ENCODE measurements at places on chromosomes 5 and 9.

- H3K27ac ChIP-seq, result no peak overlapping the region
- no peak overlapping the region for H3K4me3 ChIP-seq
- H3K36me3 ChIP-seq, result no peaks in the 10 kb centered on the region
- peaks cover 5% of the 10 kb centered on the region for H3K27me3 ChIP-seq
- peaks cover 16% of the 10 kb centered on the region for H3K4me1 ChIP-seq
Observed at GRCh38 chr9:15308511-15308910, 1.5 kb upstream of the TTC39B start.

DNA sequence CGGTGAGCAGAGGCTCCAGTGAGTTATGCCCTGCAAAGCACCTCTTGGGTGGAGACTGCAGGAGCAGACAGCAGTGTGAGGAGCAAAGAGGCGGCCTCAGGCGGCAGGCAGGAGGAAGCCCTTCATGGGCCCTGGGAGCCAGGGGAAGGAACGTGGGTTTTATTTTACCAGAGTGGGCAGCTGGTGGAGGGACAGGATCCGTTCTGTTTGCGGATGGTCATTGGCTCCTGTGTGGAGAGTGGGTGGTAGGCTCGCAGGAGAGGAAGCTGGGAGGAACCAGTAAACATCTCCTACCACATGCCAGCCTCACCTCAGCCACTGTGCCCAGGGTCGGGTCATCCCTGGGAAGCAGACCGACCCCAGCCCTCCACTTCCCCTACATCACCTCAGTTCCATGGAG is 24.4 kb downstream of the HNRNPH1 start:
- H3K36me3 ChIP-seq, result peaks cover 27% of the 10 kb centered on the region
- H3K4me1 ChIP-seq, result no peaks in the 10 kb centered on the region
- no peak overlapping the region for H3K27ac ChIP-seq
- H3K4me3 ChIP-seq, result no peak overlapping the region

DNA sequence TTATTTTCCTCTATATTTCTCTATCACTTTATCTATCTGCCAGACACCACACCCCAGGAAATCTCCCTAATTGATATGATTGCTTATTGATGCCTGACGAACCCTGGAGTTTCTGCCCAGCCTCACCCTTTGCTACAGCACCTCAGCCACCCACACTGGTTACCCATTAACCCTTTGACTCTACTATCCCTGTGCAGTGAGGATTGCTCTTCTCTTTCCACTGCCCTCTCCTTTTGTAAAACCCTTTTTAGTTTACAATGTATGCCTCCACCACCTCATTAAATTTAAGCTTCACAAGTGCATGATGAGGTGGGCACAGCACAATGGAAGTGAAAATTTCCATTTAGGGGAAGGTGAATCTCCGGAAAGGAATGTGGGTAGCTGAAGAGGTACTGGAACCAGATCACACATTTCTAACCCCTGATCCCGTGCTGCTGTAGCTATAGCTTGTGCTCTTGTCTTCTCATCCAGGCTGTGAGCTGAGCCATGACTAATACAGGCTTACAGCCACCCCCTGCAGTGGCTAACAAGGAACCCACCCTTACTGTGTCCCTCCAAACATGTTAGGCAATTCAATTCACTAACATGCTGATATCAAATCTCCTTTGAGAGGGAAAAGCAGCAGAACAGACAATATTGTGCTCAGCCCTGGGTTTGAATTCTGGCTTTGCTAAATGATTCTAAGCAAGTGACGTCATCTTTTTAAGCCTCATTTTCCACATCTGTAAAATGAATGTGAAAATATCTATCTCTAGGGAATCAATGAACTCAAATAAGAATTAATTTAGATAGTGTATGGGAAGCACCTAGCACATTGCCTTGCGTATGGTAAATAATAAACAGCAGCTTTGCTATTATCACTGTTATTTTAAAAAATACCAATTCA is 186.9 kb upstream of the TRIM32 start:
- H3K4me1 ChIP-seq, result peaks cover 4% of the 10 kb centered on the region
- H3K36me3 ChIP-seq, result no peaks in the 10 kb centered on the region
- no peak overlapping the region for H3K4me3 ChIP-seq
- peaks cover 8% of the 10 kb centered on the region for H3K27me3 ChIP-seq
- DNase-seq, result no peak

GRCh38 chr5:52725808-52726207 is 61.9 kb upstream of the ITGA1 start:
- no peak for DNase-seq
- peaks cover 2% of the 10 kb centered on the region for H3K4me1 ChIP-seq
- no peak overlapping the region for H3K4me3 ChIP-seq
- no peaks in the 10 kb centered on the region for H3K27me3 ChIP-seq

GRCh38 chr5:138579517-138579863 is 4.3 kb upstream of the HSPA9 start:
- H3K27ac ChIP-seq, result no peak overlapping the region
- no peak for DNase-seq
- H3K27me3 ChIP-seq, result no peaks in the 10 kb centered on the region
- peaks cover 3% of the 10 kb centered on the region for H3K36me3 ChIP-seq
- H3K4me3 ChIP-seq, result no peak overlapping the region

DNA sequence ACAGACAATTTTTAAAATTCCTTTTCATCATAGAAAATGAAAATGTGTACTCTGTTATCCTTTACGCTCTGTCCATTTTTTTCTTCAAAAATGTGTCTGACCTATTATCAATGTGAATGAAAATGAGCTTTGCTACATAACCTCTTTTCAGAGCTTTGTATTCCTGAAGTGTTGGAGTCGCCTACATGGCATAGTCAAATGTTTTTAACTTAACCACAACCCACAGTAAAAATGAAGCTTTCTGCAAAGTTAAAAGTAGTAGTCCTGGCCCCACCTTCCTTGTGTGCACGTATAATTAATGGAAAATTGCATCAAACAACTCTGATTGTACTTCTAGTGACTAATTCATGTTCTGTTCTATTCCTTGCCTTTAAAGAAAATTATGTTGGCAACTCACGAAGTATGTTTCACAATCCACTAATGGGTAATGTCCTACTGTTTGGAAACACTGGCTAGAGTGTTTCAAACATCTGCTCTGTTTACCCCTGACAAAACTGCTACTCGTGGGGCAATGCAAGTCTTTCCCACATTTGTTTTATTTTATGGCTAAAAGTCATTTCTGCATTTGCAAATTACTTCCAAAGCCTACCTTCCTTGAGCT is 18.6 kb upstream of the PSAT1 start:
- H3K4me1 ChIP-seq, result peaks cover 14% of the 10 kb centered on the region
- no peak for DNase-seq
- no peaks in the 10 kb centered on the region for H3K27me3 ChIP-seq

- no peak overlapping the region for H3K27ac ChIP-seq
- DNase-seq, result no peak
- H3K27me3 ChIP-seq, result no peaks in the 10 kb centered on the region
- H3K36me3 ChIP-seq, result no peaks in the 10 kb centered on the region
Observed at GRCh38 chr9:80320916-80321315, 749.2 kb downstream of the TLE4 start.

GRCh38 chr9:112316258-112316943 is 17.0 kb downstream of the PTBP3 start:
- peak overlapping the region; percentile 61 for H3K27ac ChIP-seq
- peaks cover 9% of the 10 kb centered on the region for H3K36me3 ChIP-seq
- no peaks in the 10 kb centered on the region for H3K27me3 ChIP-seq
- DNase-seq, result no peak

DNA sequence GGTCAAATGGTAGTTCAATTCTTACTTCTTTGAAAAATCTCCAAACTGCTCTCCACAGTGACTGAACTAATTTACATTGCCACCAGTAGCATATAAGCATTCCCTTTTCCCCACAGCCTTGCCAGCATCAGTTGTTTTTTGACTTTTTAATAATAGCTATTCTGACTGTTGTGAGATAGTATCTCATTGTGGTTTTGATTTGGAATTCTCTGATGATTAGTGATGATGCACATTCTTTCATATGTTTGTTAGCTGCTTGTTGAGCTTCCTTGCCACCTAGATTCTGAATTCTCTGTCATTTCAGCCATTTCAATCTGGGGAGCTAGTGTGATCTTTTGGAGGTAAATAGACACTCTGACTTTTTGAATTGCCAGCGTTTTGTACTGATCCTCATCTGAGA is 24.0 kb downstream of the CDK20 start:
- no peaks in the 10 kb centered on the region for H3K27me3 ChIP-seq
- H3K27ac ChIP-seq, result no peak overlapping the region
- H3K4me1 ChIP-seq, result no peaks in the 10 kb centered on the region

DNA sequence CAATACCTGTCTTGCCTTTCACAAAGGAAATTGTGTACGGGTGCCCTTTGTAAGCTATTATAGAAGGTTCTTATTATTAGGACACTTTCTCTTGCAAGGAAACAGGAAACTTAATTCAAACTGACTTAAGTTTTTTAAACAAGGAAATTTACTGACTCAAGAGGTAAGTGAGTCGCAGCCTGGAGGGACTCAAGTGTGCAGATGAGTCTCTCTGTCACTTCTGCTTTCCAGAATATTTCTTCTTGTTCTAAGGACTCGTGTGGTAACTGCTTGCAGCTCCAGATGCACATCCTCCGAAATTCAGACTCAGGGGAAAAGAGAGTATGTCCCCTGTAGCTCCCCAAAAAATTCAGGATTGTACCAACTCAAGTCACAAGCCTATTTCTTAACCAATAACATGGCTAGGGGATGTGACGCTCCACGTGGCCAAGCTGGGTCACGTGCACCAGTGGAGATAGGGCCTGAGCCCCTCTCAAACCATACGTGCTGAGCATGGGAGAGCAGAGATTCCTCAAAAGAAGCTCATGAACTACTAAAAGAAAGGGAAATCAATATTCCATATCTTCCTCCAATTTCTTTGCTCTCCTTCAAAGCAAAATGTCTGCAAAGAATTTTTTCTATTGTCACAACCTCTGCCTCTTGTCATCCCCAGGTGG is 49.2 kb upstream of the ERCC6L2 start:
- no peaks in the 10 kb centered on the region for H3K27me3 ChIP-seq
- no peak overlapping the region for H3K4me3 ChIP-seq
- H3K36me3 ChIP-seq, result no peaks in the 10 kb centered on the region

- no peak overlapping the region for H3K4me3 ChIP-seq
- H3K36me3 ChIP-seq, result peaks cover 24% of the 10 kb centered on the region
- H3K4me1 ChIP-seq, result peaks cover 33% of the 10 kb centered on the region
Observed at GRCh38 chr5:149544028-149544420, 7.2 kb downstream of the CSNK1A1 start.

- no peak for DNase-seq
- H3K4me3 ChIP-seq, result no peak overlapping the region
- peaks cover 24% of the 10 kb centered on the region for H3K4me1 ChIP-seq
- H3K27me3 ChIP-seq, result no peaks in the 10 kb centered on the region
- H3K27ac ChIP-seq, result no peak overlapping the region
Observed at GRCh38 chr5:34750206-34750605, 88.8 kb upstream of the TTC23L start.

DNA sequence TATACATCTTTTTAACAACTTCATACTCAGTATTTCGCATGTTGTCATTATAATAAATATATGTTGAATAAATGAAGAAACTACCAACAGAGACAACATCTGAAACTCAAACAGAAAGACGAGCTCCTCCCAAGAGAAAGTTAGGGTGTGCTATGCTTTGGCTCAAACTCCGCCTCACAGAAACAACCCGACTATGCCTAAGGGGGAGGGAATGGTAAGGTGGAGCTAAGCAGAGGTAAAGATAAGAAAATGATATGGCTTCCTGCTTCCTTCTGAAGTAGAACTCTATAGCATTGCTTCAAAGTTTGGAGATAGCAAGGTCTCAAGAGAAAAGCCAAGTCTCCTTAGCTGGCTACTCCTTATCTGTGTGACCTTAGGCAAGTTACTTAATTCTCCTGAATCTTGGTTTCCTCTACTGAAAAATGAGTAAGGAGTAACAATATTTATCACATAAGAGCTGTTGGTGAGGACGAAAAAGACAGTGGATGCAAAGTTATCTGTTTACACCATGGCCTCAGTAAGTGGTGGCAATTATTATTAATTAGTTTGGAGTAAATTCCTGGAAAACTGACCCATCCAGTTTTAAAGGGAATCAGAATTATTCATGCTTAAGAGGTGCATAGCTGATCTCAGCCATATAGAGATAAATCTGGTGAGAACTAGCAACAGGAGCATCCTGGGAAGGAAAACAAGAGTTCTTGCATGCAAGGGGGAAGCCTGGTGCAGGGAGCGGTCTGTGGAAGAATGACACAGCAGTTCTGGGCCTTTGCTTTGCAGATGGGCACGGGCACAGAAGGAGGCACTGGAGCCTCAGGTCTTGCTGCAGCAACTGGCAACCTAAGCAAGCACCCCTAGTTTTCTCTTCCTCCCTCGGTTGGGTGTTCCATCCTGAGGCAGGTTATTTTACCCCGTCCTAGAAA is 73.3 kb downstream of the GLIS3 start:
- peaks cover 4% of the 10 kb centered on the region for H3K36me3 ChIP-seq
- H3K4me1 ChIP-seq, result peaks cover 60% of the 10 kb centered on the region
- peak overlapping the region; percentile 17 for H3K27ac ChIP-seq
- no peak overlapping the region for H3K4me3 ChIP-seq
- no peak for DNase-seq

GRCh38 chr5:76365561-76365960 is 37.5 kb upstream of the IQGAP2 start:
- H3K27ac ChIP-seq, result no peak overlapping the region
- H3K27me3 ChIP-seq, result peaks cover 11% of the 10 kb centered on the region
- no peak overlapping the region for H3K4me3 ChIP-seq
- no peak for DNase-seq

GRCh38 chr5:54063817-54064216 is 246.6 kb downstream of the ARL15 start:
- peaks cover 3% of the 10 kb centered on the region for H3K36me3 ChIP-seq
- no peaks in the 10 kb centered on the region for H3K4me1 ChIP-seq
- H3K27ac ChIP-seq, result no peak overlapping the region
- H3K27me3 ChIP-seq, result no peaks in the 10 kb centered on the region

DNA sequence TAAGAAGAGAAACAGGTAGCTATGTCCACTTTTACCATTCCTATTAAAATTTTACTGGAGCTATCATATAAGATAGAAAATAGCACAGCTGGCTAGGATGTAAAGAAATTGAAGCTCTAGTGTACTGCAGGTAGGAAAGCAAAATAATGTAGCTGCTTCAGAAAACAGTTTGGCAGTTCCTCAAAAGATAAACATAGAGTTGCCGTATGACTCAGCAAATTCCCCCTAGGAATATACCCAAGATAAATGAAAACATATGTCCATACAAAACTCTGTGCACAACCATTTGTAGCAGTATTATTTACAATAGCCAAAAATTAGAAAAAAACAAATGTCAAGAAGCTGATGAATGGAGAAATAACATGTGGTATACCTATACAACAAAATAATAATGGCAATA is 64.6 kb upstream of the SHISAL2B start:
- no peaks in the 10 kb centered on the region for H3K27me3 ChIP-seq
- no peaks in the 10 kb centered on the region for H3K36me3 ChIP-seq
- H3K27ac ChIP-seq, result no peak overlapping the region
- no peaks in the 10 kb centered on the region for H3K4me1 ChIP-seq
- no peak for DNase-seq
- H3K4me3 ChIP-seq, result no peak overlapping the region

DNA sequence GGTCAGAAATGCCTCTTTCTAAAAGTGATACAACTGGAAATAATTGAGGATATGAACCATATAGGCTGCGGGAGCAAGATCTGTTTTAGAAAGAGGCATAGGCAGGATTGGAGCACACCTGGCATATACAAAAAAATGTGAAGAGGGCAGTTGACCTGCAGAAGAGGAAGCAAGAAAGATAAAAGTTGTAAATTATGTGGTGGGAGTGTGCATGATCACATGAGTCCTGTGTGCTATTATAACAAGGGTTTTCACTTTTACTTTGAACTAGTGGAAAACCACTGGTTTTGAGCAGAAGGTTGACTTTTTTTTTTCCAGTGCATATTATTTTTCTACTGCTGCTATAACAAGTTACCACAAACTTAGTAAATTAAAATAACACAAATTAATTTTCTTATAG is 489.3 kb downstream of the ANXA1 start:
- no peak overlapping the region for H3K27ac ChIP-seq
- no peaks in the 10 kb centered on the region for H3K36me3 ChIP-seq
- DNase-seq, result no peak

GRCh38 chr9:75036793-75037192 is 8.7 kb upstream of the CARNMT1 start:
- no peaks in the 10 kb centered on the region for H3K27me3 ChIP-seq
- DNase-seq, result no peak
- peaks cover 19% of the 10 kb centered on the region for H3K4me1 ChIP-seq
- no peaks in the 10 kb centered on the region for H3K36me3 ChIP-seq
- H3K27ac ChIP-seq, result no peak overlapping the region
